ENCODE measurements at places on chromosomes 1 and 21.
A peak's percentile ranks its signal among the peaks of the same experiment; 100 is the strongest.

GRCh38 chr1:203325418-203326091 lies 20.2 kb downstream of the BTG2 start:
- peak; percentile 86 for DNase-seq

DNA sequence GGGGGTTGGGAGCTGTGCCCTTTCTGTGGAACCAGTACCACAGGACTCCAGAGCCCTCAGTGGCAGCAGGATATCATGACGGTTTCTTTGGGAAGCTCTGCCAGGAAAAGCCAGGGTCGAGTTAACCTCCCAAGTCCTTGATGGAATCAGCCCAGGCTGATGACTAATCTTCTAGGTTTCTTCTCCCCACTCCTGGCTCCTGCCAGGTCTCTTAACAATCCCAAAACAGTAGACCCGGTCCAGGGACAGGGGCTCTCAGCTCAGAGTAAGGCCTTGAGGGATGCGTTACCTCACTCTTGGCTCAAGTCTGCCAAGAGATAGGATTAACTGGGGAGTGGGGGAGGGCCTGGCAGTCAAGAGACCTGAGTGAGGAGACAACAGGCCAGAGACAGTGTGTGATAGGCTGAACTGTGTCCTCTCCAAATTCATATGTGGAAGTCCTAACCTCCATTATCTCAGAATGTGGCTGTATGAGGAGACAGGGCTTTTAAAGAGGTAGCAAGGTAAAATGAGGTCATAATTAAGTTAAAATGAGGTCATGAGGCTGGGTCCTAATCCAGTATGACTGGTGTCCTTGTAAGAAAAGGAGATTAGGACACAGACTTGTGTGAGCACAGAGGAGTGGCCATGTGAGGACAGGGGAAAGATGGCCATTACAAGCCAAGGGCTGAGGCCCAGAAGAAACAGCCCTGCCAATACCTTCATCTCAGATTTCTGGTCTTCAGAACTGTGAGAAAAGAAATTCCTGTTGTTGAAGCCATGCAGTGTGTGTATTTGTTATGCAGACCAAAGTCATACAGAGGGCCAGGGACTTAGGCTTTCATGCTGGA lies 95.0 kb downstream of the BEND5 start:
- DNase-seq, result no peak

GRCh38 chr1:213138391-213138790 lies 87.3 kb downstream of the RPS6KC1 start:
- peak; percentile 82 for DNase-seq

DNA sequence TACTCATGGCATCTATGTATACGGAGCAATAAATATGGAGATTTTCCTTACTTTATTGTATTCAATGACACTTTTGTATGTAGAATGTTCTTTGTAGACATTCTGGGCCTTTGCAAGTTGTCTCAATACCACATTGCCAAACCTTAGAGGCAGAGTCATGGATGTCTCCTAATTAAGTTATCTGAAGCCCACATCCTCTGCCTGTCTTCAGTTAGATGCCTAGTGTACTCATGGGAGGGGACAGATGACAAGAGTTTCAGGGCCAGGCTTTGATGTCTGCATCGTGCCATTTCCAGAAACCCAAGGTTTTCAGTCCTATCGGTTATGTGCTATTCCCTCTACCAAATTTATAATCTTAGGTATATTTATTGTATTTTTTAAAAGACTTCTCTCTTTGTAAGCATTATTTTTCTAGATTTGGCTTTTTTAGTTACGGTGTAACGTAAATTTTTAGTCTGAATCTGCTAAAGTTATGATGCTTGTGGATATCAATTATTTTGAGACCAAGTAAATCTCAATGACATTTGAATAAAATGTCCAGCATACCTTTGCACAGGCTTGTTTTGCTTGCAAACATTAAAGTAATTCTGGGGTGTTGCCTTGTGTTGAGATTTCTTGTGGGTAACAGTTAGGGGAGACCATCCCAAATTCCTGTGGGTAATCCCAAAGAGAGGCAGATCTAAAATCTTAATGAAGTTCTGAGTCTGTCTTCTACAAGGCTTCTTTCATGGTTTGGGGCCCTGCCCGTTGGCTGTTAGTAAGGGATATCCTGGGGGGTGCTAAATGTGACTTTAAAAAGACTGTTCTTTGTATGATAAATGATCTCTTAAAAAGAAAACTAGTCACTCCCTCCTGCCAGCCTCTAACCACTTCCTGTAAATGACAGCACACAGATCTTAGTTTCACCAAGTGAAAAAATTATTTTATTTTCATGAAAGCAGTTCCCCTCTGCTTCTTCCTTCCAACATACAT lies 8.0 kb upstream of the MACF1 start:
- DNase-seq, result no peak

GRCh38 chr1:72326494-72326893 lies 44.2 kb upstream of the NEGR1 start:
- no peak for DNase-seq

DNA sequence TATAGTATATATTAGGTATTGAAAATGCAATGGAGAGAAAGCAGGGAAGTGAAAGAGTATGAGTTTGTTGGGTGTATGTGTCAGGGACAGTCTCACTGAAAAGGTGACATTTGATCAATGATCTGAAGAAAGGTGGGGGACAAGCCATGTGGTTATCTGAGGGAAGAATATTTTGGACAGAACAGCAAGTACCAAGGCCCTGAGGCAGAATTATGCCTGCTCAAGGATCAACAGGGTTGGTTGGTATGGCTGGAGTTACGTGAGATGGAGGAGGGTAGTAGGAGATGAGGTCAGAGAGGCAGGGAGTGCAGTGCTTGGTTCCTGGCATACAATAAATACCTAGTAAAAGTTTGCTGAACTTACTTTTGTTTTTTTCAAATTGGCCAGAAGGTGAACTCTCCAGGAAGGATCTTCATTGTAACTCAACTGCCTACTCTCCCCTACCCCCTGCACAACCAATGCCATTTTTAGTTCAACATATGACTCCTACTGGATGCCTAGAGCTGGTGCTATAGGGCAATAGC lies 1.8 kb downstream of the LAMTOR2 start:
- DNase-seq, result no peak

DNA sequence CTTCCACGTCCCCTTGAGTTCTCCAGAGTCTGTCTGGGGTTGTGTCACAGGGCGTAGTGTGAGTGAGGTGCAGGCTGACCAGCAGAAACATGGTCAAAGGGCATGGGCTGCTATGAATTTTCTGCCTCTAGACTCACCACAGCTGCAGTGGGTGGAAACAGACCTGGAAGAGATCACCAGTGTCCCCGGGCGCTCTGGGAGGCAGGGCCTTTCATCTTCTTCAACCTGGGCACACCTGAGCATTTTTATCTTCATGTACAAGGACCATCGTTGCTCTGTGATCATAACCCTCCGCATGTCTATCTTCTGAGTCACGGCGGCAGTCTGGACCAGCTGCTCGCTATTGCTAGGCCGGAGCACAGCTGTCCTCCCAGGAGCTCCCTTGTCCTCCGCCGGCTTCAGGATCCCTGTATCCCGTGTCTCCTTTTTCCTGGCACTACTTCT lies 29.6 kb downstream of the DEGS1 start:
- no peak for DNase-seq

GRCh38 chr1:222750651-222751050 lies 13.6 kb downstream of the FAM177B start:
- no peak for DNase-seq

GRCh38 chr1:210702506-210702905 lies 373.8 kb downstream of the HHAT start:
- no peak for DNase-seq

DNA sequence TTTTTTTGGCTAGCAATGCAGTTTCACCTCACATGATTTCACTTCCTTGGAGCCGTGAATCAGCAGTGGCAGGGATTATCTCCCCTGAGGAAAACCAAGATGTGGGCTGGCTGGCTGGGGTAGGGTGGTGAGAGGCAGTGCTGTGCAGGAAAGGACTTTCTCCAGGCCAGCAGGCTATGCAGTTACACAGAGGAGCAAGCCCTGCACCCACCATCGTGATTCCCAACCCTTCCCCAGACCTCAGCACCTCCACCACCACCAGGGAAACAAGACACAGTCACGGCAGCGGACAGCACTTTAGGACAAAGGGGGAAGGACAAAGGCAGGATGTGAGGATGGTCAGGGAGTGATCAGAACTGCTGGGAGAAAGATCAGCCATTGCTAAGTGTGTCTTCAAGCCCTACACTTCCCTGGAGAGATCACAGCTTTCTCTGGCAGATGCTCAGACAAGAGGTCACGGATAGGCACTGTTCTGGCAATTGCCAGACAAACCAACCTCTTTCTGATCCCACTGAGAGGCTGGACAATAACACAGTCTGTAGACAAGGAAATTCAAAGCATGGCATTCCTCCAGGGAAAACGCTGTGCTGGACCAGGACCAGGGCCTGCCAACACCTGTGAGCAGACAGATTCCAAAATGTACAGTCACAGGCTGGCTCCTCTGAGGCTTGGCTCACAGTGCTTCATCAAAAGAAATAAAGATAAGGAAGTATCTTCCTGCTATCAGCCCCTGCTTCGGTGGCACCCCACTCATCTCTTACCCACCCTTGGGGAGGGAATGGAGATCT lies 509.4 kb downstream of the SMYD3 start:
- no peak for DNase-seq

DNA sequence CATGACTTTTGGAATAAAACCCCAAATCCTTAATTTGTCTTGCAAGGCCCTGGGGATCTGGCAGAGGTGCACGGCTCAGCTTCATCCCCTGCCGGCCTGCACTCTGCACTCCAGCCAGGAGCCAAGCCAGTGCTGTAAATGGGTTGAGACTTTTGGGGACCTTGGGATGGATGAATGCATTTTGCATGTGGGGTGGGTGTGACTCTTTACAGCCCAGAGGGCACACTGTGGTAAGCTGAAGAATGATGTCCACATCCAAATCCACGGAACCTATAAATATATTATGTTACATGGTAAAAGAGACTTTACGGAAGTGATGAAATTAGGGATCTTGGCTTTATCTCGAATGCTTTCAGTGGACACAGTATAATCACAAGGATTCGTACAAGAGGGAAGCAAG lies 177.8 kb downstream of the EDEM3 start:
- DNase-seq, result no peak

- no peak for DNase-seq
Observed at GRCh38 chr1:242718967-242719366, 194.5 kb upstream of the PLD5 start.

DNA sequence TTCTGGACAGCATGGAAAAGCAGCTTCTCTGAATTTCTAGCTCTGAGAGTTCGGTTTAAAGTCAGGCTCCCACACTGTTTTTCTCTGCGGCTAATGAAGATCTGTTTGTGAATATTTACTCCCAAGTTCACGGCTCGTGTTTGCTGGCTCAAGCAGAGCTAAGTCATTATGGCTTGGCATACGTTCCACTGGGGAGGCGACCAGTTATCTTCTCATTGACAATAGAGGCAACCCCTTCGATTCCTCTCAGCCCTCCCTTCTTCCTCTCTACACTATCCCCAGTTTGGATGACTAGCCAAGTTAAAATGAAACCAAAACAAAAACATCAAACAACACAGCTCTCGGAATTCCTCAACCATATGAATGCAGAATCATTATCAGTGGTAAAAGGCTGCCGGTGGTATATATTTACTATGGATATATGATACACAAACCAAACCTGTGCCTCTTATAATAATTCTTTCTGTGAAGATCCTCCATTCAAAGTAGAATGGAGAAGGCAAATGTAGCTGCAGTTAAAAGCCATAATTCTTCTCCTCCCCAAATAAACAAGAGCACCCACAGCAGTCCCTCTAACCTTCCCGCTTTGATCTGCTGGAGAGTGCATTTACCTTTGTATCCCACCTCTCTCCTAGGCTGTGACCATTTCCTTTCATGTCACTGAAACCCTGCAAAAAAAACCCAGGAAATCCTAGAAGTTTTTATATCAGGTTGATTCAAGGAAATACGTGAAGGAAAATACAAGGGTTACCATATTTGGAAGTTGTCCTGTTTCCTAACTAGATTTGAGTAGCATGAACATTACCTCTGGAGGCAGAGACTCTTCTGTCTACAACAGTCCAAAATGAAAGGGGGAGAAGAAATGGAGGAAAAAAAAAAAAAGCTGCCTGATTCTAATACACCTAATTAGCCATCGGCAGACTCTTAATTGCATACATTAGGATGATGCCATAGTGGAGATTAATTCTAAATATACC lies 108.3 kb upstream of the USH2A start:
- DNase-seq, result peak; percentile 32

- DNase-seq, result no peak
Observed at GRCh38 chr1:114094675-114095074, 59.0 kb downstream of the SYT6 start.

GRCh38 chr1:160404094-160404493 lies 3.7 kb downstream of the VANGL2 start:
- no peak for DNase-seq

Data from NCI-H774 (cell line).